ENCODE measurements at places on chromosomes 5 and 9. TPM values are rescaled to one million over a fixed set of nuclear protein-coding genes. Genes with fewer than 3 reads are reported as not detected.

IGFBPL1 gene
- not detected for total RNA-seq

DNA sequence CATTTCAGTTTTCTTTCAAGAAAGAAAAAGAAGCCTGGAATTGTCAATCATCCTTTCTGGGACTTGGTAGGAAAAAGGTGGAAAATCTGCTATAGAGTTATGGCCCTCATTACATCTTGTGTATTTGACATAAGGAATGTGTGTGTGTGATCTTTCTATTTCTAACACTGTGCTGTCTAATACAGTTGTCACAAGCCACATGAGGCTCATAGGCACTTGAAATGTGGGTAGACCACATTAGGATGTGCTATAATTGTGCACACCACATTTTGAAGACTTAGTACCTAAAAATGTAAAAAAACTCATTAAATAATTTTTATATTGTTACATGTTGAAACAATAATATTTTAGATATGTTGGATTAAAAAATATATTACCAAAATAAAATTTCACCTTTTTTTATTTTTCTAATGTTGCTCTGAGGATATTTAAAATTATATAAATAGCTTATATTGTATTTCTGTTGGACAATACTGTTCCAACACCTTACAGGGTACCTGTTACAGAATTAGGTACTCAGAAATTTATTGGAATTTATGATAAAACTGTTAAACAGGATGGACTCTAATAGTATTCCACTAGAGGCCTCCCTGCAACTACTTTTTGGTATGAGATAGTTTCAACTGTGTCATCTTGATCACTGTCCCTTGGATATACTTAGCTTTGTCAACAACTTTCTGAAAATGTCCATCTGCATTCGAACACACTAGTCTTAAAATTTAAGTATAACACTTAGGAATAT is 18.4 kb downstream of the MSANTD3 start:
- DNase-seq: no peak

DNA sequence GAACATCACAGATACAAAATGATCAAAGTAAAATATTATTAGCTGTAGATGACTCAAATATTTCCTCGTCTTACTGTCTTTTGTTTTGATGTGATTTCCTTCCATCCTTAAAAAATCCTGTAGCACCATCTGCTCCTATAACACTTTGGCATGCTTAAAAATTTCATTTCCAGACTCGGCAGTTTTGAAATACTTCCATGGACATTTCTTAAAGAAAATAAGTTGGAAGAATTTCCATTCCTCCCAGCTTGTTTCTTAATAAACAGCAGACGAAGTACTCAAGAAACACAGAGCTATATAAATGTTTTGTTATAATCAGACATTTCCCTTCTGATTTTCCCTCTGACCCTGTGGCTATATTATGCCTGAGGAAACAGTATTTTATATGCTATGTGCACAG is 41.2 kb upstream of the SVEP1 start:
- no peak for DNase-seq

OBP2B gene
- total RNA-seq: not detected

DNA sequence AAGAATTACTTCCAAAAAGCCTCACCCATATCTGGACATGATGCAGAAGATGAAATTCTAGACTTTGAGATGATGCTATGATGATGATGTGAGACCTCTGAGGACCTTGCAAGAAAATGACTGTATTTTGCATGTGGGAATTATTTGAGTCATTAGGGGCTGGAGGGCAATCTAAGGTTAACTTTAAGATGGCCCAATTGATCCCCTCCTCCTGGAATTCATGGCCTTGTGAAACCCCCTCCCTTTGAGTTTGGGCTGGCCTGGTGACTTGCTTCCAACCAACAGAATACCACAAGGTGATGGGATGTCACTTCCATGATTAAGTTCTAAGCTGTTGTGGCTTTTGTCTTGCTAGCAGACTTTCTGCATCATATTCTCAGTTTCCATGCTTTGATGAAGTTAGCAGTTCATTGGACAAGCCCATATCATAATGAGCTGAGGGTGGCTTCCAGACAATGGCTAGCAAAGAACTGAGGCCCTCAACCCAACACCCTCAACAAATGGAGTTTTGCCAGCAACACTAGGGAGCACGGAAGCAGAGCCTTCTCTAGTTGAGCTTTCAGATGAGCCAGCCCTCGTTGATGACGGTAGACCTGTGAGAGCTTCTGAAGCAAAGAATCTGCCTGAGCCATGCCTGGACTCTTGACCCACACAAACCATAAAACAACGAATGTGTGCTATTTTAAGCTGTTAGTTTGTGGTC is 7.4 kb upstream of the AMACR start:
- DNase-seq: no peak

DNA sequence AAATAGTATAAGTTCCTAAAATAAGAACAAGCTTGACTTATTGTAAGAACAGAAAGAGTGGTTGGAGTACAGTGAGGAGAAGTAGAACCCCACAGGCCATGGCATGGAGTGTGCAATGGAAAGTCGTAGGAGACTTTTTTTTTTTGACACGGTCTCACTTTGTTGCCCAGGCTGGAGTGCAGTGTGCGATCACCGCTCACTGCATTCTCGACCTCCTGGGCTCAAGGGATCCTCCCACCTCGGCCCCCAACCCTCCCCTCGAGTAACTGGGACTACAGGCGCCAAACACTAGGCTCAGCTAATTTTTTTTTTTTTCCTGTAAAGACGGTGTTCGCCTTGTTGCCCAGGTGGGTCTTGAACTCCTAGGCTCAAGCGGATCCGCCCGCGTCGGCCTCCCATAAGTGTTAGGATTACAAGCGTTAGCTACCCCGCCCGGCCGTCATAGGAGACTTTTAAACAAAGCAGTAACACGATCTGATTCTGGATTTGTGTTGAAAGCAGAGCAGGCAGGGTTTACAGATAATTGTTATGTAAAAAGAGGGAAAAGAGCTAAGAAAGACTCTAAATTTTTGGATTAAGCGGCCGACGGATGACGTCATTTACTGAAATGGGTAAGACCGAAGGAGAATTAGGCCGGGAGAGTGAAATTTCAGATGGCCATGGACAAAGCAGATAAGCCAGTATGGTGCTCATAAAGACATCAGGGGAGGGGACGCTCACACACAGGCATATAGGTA is 752 bp downstream of the TSTD2 start:
- DNase-seq: no peak
